ENCODE measurements at places on chromosomes 7 and 10. TPM values are rescaled to one million over a fixed set of nuclear protein-coding genes. Genes with fewer than 3 reads are reported as not detected.
A peak's percentile ranks its signal among the peaks of the same experiment; 100 is the strongest.

CYP3A4 gene
- 0.35 TPM for total RNA-seq

ZNF853 gene
- 2.1 TPM for total RNA-seq

FMC1 gene
- total RNA-seq, result 59.2 TPM

OR2A1 gene
- total RNA-seq, result not detected

FRMPD2 gene
- total RNA-seq, result 1.3 TPM

- no peak overlapping the region for H3K27ac ChIP-seq
- no peak overlapping the region for H3K4me3 ChIP-seq
- H3K4me1 ChIP-seq, result no peaks in the 10 kb centered on the region
These were observed 289.9 kb upstream of the LRGUK start for GRCh38 chr7:133837224-133837623.

GRCh38 chr7:32143301-32143700 is 73.1 kb upstream of the PDE1C start:
- H3K27ac ChIP-seq, result no peak overlapping the region
- H3K4me1 ChIP-seq, result no peaks in the 10 kb centered on the region
- no peaks in the 10 kb centered on the region for H3K36me3 ChIP-seq
- H3K4me3 ChIP-seq, result no peak overlapping the region

- H3K27ac ChIP-seq, result peak overlapping the region; percentile 63
- no peaks in the 10 kb centered on the region for H3K36me3 ChIP-seq
- H3K4me3 ChIP-seq, result peak overlapping the region; percentile 34
- DNase-seq, result no peak
These were observed 97.0 kb downstream of the ALOX5 start for GRCh38 chr10:45471059-45471458.

GRCh38 chr7:104217620-104218019 is 9.8 kb upstream of the ORC5 start:
- DNase-seq, result no peak
- no peaks in the 10 kb centered on the region for H3K4me1 ChIP-seq
- no peaks in the 10 kb centered on the region for H3K36me3 ChIP-seq
- no peak overlapping the region for H3K4me3 ChIP-seq

DNA sequence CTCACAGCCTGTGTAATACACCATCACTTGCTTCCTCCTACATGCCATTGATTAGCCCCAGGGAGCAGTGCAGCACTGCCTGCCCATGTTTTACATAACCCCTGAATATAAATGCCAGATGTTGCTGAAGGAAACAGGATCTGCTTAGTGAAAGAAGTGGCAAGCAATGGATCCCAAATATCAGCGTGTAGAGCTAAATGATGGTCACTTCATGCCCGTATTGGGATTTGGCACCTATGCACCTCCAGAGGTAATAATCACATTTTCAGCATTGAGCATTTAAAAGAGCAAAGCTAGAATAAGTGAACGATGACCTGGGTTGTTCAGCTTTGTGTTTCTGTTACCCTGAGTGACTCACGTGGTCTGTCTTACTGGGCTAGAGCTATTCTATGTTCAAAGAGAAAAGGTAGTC is at the start of gene AKR1C4:
TSS of gene AKR1C4 (plus strand) at position 136 of the 412 bp plus-strand sequence. CDS start at position 167, 31 bp downstream.
- peaks cover 43% of the 10 kb centered on the region for H3K4me1 ChIP-seq
- peak; percentile 10 for DNase-seq
- no peaks in the 10 kb centered on the region for H3K27me3 ChIP-seq

DNA sequence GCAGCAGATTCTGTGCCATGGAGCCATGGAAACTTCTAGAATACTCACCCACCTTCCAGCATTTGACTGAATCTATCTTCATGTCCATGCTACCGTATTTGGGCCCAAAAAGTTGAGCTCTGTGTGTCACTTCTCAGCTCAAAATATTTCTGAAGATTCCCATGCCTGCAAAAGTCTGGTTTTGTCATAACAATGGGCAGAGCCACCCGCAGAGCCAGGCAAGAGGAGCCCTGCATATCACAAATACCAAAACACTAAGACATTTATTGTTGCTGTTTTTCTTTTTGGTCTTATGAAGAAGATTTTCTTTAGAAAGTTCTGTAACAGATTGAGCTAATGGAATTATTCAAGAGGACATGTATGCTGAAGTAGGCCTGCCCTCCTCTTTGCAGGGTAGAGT is 68.1 kb downstream of the PRTFDC1 start:
- H3K27me3 ChIP-seq, result no peaks in the 10 kb centered on the region
- no peaks in the 10 kb centered on the region for H3K4me1 ChIP-seq
- no peak overlapping the region for H3K4me3 ChIP-seq
- no peaks in the 10 kb centered on the region for H3K36me3 ChIP-seq
- no peak for DNase-seq

DNA sequence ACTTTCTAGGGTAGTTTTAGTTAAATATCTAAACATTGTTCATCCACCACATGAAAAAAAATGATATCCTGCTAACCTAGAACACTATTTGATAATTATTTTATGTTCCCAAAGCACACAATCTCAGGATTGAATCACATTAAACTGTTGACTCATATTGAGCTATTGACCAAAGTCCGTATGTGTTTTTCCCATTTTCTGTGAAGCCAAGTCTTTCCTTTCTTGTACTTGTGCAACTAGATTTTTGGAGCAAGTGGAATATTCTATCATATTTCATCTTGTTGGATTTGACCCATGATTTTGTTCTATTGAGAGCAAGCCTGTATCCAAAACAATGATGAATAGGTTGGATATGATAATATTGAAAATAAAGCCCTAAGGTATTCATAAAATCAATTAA is 164.6 kb downstream of the SKAP2 start:
- peaks cover 33% of the 10 kb centered on the region for H3K4me1 ChIP-seq
- H3K27ac ChIP-seq, result no peak overlapping the region
- no peak overlapping the region for H3K4me3 ChIP-seq
- H3K27me3 ChIP-seq, result no peaks in the 10 kb centered on the region

- no peaks in the 10 kb centered on the region for H3K36me3 ChIP-seq
- DNase-seq, result no peak
- H3K4me3 ChIP-seq, result no peak overlapping the region
- H3K4me1 ChIP-seq, result peaks cover 38% of the 10 kb centered on the region
- H3K27ac ChIP-seq, result peak overlapping the region; percentile 61
These were observed 234.0 kb upstream of the TCF7L2 start for GRCh38 chr10:112716076-112716475.

GRCh38 chr10:112855134-112855533 is 94.9 kb upstream of the TCF7L2 start:
- no peaks in the 10 kb centered on the region for H3K4me1 ChIP-seq
- H3K36me3 ChIP-seq, result no peaks in the 10 kb centered on the region
- H3K27me3 ChIP-seq, result no peaks in the 10 kb centered on the region
- no peak for DNase-seq
- H3K27ac ChIP-seq, result no peak overlapping the region

- peak overlapping the region; percentile 77 for H3K27ac ChIP-seq
- peak overlapping the region; percentile 85 for H3K4me3 ChIP-seq
- H3K36me3 ChIP-seq, result no peaks in the 10 kb centered on the region
- peaks cover 28% of the 10 kb centered on the region for H3K4me1 ChIP-seq
These were observed 169.4 kb downstream of the ARHGAP12 start for GRCh38 chr10:31759124-31759798.

DNA sequence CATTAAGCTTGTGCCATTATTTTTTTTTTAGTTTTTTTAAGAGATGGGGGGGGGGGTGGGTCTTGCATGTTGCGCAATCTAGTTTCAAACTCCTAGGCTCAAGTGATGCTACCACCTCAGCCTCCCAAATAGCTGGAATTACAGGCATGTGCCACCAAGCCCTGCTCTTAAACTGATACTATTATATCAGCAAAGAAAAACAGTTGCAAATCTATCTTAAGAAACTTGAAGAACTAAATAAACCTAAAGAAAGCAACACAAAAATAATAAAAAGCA is 47.5 kb downstream of the BRAF start:
- H3K36me3 ChIP-seq, result no peaks in the 10 kb centered on the region
- no peak overlapping the region for H3K27ac ChIP-seq
- DNase-seq, result no peak
- H3K4me1 ChIP-seq, result no peaks in the 10 kb centered on the region
- H3K4me3 ChIP-seq, result no peak overlapping the region

DNA sequence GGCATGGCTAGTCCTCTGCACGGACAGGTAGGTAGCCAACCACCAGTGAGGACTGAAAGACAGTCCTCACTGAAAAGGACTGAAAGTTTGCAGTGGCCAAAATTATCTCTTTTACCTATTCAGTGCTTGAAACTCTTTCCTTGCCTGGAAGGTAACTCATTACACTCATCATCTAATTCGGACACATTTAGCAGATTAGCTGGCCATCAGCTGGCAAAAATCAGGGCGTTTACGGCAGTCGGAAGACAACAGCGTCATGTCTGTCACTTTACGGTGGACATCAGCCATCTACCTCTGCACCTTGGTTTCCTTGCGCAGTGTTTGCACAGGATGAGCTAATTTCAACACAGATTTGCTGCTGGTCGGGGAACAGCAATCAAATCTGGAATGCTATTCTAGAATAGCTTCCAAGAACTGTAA is 740 bp downstream of the ANXA7 start:
- H3K4me3 ChIP-seq, result peak overlapping the region; percentile 89
- H3K4me1 ChIP-seq, result peaks cover 60% of the 10 kb centered on the region
- H3K27ac ChIP-seq, result peak overlapping the region; percentile 99
- H3K36me3 ChIP-seq, result no peaks in the 10 kb centered on the region

- no peak overlapping the region for H3K27ac ChIP-seq
- peaks cover 60% of the 10 kb centered on the region for H3K4me1 ChIP-seq
- no peaks in the 10 kb centered on the region for H3K36me3 ChIP-seq
- H3K4me3 ChIP-seq, result no peak overlapping the region
These were observed 2.6 kb downstream of the GRIFIN start for GRCh38 chr7:2473496-2474180.

Measured in HepG2 (cell line).